Head of caudate nucleus (tissue), 42 donors: ENCODE measurements at places on chromosomes 3 and 15.
A peak's percentile ranks its signal among the peaks of the same experiment; 100 is the strongest.

GRCh38 chr15:75647370-75648155, at the start of gene SNX33:
SNX33 (plus strand) TSS chr15:75647912; CDS start chr15:75649103, 1,191 bp downstream.
- peak; percentile 68 for DNase-seq

- no peak for DNase-seq
Observed at GRCh38 chr15:91259077-91259476, 159.0 kb downstream of the SV2B start.

- no peak for DNase-seq
Observed at GRCh38 chr15:70281811-70282307, 184.1 kb upstream of the TLE3 start.

- DNase-seq: no peak
Observed at GRCh38 chr3:158354713-158355112, 216.3 kb upstream of the MLF1 start.

DNA sequence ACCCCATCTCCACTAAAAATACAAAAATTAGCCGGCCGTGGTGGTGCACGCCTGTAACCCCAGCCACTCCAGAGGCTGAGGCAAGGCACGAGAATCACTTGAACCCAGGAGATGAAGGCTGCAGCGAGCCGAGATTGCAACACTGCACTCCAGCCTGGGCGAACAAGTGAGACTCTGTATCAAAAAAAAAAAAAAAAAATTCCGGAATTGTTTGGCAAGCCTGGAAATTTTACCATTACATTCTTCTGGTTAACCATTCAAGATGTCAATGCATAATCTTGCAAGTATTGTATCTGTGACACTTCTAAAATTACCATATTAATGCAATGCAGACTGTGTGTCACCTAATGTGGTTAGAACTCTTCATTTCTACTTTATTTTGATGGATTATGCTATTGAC, 67.0 kb downstream of the CSNK1G1 start:
- no peak for DNase-seq

DNA sequence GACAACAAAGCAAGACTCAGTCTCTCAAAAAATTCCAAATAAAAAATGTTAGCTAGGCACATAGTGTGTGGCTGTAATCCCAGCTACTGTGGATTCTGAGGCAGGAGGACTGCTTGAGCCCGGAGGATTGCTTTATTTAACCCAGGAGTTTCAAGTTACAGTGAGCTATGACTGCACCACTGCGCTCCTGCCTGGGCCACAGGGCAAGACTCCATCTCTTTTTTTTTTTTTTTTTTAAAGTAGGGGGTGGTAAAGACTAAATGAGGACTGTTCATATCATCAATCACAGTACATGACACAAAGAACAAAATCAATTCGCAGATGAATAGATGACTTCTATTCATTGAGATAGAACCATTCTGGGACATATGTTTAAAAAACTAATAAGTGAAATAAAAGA, 48.1 kb downstream of the ACAP2 start:
- no peak for DNase-seq

DNA sequence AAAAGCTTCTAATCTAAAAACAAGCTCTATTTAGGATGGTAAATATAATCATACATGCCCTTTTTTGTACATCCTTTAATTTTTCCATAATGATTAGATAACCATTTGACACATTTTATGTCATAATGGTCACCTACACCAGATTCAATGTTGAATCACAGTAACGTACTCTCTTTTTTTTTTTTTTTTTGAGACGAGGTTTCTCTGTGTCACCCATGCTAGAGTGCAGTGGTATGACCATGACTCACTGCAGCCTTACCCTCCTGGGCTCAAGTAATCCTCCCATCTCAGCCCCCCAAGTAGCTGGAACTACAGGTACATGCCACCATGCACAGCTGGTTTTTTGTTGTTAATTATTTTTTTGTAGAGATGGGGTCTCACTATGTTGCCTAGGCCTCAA, 49.2 kb downstream of the PROS1 start:
- no peak for DNase-seq

DNA sequence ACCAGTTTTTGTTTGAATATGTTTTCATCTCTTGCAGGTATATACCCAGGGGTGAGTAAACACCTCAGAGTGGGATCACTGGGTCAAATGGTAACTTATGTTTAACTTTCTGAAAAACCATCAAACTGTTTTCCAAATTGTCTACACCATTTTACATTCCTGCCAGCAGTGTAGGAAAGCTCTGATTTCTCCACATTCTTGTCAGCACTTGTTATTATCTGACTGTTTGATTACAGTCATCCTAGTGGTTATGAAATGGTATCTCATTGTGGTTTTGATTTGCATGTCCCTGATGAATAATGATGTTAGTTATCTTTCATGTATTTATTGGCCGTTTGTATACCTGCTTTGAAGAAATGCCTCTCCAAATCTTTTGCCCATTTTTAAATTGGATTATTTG, 13.8 kb downstream of the FSD2 start:
- DNase-seq: no peak

- DNase-seq: no peak
Observed at GRCh38 chr3:119898478-119899191, 116.7 kb downstream of the NR1I2 start.

DNA sequence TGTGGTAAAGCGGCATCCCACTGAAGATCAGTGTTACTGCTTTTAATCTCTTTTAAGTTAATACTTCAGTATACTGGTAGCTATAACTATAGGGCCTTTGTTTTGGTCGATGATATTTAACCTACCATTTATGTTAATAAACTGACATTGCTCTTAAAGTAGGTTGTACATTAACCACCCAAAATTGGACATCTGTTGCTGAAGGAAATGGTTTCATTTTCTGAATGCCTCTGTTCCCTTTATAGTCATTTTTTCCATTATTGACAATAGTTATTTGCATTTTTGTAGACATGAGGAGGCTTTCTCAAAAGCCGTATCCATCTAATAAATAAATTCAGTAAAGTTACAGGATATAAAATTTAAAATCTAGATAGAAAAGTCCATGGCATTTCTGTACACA, 252.4 kb upstream of the UBE2E1 start:
- DNase-seq: no peak

- no peak for DNase-seq
Observed at GRCh38 chr3:117282566-117282965, 573.0 kb downstream of the TUSC7 start.

DNA sequence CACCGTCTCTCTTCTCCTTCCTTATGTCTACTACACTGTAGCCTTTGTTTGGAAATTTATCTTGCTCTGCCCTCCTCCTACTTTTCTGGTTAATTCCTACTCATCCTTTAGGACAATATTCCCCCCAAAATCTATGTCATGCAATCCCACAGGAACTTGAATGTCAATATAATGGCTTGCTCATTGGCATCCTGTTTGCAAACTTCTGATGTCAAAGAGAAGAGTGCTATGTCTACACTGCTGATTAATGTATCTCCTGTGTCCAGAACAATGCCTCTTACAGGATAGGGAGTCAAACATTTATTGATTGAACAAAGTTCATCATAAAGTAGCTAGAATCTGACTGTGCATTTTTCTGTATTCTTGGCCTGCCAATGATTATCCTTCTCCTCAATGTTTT, 22.8 kb downstream of the SIDT1 start:
- DNase-seq: no peak

- peak; percentile 53 for DNase-seq
Observed at GRCh38 chr3:11282250-11283138, 10.3 kb downstream of the ATG7 start.

DNA sequence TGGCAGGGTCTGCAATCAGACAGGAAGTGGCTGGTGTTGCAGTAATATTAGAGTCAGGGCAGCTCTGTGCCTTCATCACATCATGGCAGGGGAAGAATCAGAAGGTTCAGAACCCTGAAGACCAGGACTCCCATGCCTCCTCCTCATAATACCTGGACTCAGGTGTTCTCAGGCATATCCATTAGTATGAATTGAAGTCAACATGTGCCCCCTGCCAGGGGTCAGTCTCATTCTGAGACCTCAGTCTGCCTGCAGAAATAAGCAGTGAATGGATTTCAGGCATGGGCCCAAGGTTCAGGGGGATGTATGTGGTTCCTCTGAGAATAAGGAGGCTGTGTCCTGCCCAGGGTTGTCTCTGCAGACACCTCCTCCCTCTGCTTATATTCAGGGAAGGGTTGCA, 74.2 kb downstream of the SPSB4 start:
- DNase-seq: no peak

DNA sequence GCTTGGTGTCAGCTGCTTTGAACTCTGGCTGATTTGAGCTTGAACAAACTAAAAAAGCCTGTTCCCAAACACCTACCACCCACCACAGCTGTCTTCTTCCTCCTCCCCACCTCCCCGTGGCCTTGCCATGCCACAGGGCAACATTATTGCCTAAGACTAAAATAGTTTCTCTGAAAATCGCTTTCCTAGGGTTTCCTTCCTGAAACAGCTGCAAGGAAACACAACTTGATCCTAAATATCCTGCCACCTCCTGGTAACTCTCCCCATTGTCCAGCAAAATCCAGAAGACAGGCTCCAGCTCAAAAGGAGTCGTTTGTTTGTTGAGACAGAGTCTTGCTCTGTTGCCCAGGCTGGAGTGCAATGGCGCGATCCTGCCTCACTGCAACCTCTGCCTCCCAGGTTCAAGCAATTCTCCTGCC, 193.9 kb upstream of the TPM1 start:
- no peak for DNase-seq

DNA sequence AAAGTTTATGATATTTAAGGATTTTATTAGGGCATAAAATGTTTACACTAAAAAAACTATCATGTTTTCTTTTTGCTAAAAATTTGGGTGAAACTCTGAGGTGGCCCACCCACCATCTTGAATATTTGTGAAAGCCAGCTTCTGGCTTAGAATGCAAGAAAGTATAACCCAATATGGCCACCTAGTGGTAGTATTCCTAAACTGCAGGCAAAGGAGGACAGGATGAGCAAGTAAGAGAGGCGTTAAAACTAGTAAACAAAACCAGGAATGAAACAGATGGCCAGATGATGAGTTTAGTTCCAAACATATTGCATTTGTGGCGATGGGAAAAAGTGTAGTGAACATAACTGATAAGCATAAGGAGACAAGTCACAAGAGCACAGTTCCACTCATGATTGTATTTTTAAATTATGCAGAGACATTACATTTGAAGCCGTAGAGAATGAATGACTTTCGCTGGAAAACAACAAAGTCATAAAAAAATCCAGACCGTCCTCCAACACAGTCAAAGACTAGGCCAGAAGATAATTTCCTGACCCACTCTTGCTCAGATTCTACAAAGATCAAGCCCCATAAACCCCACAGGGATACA, 103.3 kb upstream of the PRTG start:
- no peak for DNase-seq

DNA sequence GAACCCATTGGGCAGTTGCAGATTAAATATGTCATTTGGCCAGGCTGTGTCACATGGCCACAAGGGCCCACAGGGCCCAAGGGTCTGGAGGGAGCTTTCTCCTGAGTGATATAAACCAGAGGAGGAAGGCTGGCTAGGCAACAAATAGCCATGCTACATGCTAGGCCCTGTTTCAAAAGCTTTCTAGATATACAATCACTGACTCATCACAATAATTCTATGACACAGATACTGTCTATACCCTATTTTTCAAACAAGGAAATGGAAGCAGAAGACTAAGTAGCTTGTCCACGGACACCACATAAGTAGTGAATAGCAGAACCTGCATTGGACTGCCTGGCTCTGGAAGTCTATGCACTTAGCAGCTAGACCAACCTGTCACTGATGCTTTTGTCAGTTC, 625.4 kb downstream of the NTRK3 start:
- DNase-seq: no peak

- no peak for DNase-seq
Observed at GRCh38 chr15:64247535-64247905, 84.7 kb upstream of the PPIB start.

- no peak for DNase-seq
Observed at GRCh38 chr3:115204475-115204874, 57.4 kb upstream of the ZBTB20 start.

DNA sequence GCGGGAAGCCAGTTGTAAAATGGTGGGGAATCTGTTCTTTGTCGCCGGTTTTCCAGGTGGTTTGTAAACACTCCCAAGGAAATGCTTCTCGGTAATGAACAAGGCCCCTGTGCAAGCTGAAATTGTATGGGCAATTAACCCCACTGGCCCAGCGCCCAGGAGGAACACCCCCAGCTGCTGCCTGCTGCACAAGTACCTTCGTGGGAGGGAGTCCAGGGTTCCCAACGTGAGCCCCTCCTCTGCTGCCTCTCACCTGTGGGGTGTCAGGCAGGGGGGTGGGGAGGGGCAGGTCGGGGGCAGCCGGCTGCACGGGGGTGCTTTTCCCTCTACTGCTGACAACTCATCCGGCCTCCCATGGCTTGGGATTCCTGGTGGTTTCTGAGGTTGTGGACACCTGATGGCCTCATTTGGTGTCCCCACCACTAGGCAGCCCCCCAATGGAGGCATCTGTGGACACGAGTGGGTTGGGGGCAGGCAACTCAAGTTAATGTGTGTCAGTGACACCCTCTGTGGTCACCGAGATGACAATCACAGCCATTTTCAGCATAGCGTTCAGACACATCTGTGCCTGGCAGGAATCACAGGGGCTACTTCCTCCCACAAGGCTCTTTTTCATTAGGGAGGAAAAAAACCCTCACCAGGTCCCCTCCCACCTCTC, 35.6 kb upstream of the PRR23E start:
- no peak for DNase-seq

GRCh38 chr3:11455956-11456355, 183.8 kb downstream of the ATG7 start:
- no peak for DNase-seq

GRCh38 chr3:177468331-177468730, 271.0 kb upstream of the TBL1XR1 start:
- no peak for DNase-seq

DNA sequence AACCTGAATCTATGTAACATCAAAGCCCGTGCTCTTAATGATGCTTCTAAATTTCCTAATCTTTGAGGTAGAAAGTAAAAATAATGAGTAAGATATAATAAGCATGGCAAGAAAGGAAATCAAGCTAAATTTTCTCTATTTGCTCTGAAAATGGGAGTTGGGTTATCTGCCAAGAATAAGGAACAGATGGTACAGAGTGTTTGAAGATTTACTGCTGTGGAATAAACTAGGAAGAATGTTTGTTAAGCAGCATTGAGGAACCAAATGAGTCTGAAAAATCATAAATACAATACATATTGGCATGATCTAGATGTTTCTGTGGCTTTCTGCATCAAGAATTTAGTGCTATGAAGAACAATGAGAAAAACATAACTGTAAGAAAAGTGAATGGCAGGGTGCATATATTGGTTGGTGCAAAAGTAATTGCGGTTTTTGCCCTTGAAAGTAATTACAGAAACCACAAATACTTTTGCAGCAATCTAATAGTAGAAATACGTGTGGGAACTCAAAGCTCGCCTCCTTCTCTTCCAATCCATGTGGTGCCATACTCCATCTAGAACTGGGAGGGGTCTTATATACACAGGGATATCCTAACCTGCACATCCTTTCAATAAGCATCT, 87.6 kb downstream of the SUCNR1 start:
- DNase-seq: no peak
